ENCODE measurements at places on chromosomes 11 and 22.

- no peak for DNase-seq
These were observed 393.5 kb downstream of the TENM4 start for GRCh38 chr11:79047321-79047720.

- no peak for DNase-seq
These were observed 13.2 kb downstream of the CD6 start for GRCh38 chr11:60984636-60985035.

DNA sequence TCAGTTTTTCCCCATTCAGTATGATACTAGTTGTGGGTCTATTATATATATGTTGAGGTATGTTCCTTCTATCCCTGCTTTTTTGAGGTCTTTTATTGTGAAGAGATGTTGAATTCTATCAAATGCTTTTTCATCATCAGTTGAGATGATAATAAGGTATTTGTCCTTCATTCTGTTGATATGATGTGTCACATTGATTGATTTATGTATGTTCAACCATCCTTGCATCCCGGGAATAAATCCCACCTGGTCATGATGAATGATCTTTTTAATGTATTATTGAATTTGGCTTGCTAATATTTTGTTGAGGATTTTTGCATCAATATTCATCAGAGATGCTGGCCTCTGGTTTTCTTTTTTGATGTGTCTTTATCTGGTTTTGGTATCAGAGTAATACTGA lies 26.0 kb downstream of the ENDOD1 start:
- DNase-seq: no peak

GRCh38 chr11:13339195-13340153 lies 61.9 kb downstream of the BMAL1 start:
- peak; percentile 74 for DNase-seq

DNA sequence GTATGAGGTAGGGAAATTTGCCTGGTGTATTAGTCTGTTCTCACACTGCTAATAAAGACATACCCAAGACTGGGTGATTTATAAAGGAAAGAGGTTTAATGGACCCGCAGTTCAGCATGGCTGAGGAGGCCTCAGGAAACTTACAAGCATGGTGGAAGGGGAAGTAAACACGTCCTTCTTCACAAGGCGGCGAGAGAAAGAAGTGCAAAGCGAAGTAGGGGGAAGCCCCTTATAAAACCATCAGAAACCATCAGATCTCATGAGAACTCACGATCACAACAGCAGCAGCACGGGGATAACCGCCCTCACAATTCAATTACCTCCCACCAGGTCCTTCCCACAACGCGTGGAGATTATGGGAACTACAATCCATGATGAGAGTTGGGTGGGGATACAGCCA lies 12.0 kb upstream of the RFPL2 start:
- DNase-seq: no peak

- no peak for DNase-seq
These were observed 23.8 kb upstream of the OAF start for GRCh38 chr11:120186774-120187591.

- no peak for DNase-seq
These were observed 1.3 kb upstream of the ZNF70 start for GRCh38 chr22:23752090-23752691.

GRCh38 chr22:29803190-29803589 lies 34.9 kb downstream of the ASCC2 start:
- DNase-seq: no peak
